Activated CD4-positive, CD25-positive, alpha-beta regulatory T cell (primary cell): ENCODE measurements at places on chromosomes 5 and 9.

- DNase-seq = no peak
Measured at GRCh38 chr9:107049803-107050184, 186.8 kb downstream of the ZNF462 start.

GRCh38 chr5:135135530-135136226, 101.7 kb upstream of the PITX1 start:
- DNase-seq = no peak

- DNase-seq = no peak
Measured at GRCh38 chr9:31137176-31138160, 1247.0 kb upstream of the ACO1 start.

DNA sequence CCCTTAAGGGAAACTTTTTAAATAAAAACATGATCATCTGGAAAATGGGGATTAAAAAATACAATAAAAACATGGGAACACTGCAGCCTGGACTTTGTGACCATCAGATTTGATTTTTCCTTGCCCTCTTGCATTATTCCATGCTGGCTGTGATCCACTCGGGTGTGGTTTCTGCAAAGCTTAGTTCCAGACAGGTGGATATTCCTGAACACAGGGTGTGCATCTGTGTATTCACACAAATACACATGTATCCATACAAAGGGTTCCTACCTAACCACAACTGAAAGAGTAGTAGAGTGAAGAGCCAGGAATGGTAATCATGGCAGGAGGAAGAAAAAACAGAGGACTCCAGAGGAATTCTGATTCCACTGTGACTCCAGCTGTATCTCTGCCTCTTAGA, 178.2 kb downstream of the PAM start:
- DNase-seq = no peak

DNA sequence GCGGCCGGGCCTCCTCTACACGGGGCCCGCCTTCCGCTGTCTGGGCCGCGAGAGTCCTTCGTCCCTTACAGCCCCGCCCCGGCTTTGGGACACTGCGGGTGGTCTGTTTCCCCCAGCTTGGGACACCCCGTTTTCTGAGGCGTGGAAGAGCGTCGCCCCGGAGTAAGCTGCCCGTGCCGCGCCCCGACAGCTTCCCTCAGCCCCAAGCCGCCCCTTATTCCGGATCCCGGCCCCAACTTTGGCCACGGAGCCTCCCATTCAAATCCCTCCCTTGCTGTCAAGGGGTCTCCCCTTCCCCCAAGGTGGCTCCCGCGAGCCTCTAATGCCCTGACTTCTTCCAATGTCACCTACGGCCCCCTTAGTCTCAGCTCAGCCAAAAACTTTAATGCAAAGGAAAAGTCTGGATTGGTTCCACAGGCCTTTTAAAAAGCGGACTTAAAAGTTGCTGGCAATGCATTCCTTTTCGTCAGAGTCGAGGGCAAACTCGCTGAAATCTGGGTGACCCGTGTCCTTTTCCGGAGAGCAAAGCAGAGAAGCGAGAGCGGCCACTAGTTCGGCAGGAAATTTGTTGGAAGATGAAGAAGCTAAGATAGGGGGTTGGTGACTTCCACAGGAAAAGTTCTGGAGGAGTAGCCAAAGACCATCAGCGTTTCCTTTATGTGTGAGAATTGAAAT, 19.8 kb downstream of the EXOSC2 start:
- DNase-seq = no peak

DNA sequence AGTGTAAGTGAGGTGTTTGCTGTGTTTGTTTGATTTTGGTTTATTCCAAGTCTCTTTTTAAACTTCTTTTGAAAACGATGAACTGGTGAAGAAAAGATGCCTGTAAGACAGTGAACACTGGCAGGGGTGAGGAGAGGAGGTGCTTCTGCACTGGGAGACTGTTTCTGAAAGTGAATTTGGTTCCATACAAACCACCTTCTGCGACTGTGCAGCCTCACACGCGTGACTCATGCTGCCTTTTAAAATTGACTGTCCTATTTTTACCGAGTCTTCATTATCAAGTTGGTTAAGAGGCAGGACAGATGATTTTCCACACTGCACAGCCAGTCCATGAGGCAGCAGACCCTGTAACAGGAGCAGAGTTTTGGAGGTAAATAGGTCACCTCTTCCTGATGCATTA, 340.6 kb downstream of the MTRR start:
- no peak for DNase-seq

GRCh38 chr5:142125378-142125777, 16.8 kb downstream of the NDFIP1 start:
- no peak for DNase-seq

- peak; percentile 59 for DNase-seq
Measured at GRCh38 chr5:159515909-159516415, 185.7 kb upstream of the IL12B start.

DNA sequence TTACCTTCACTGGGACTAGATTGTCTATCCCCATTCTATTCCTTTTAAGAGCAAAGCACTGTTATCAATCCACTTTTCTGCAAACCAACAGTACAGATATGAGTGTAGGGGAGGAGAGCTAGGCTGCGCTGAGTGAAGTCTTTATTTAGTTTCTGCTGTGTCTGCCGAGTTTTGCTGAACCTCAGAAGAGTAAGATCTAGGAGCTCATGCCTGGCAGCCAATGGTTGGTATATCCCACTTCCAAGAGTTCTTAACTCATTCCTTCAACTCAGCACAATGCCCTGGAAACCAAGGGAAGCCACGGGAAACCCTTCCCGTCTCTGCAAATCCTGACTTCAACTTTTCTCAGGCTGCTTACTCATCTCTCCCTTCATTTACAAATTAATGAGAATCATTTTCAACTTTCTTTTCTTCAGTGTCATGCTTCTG, 58.0 kb upstream of the JAK2 start:
- DNase-seq = no peak

- no peak for DNase-seq
Measured at GRCh38 chr5:136210259-136210658, 17.3 kb upstream of the SMIM32 start.

DNA sequence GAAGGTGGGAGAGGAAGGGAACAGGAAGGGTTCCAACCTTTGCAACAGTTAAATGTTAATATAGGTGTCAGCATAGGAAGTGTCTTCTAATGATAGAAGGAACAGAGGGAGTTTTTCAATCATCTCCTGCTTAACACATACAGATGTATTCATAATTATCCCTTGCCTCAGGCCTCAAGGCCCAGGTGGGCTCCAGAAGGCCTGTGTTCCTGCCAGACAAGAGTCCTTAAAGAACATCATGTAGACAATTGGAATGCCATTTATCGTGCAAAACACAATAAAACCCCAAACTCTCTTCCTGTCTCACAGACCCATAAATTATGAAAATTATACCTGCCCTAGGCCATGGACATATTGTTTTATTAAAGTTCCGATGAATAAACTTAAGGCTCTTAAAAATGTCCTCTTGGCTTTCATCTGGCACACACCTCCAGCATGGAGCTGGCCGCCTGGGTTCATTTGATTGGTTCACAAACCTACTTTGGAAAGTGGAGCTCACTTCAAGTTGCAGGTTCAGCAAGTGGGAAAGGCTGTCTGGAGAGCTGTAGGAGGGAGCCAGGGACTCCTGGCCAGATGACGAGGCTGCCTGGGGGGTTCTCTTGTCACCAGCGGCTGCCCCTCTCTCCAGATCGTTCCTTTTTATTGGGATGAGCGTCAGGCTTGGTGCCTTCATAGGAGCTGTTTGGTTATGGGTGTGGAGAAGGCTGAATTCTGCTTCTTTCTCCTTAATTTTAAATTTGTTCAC, 17.5 kb downstream of the SPRY4 start:
- DNase-seq = no peak

DNA sequence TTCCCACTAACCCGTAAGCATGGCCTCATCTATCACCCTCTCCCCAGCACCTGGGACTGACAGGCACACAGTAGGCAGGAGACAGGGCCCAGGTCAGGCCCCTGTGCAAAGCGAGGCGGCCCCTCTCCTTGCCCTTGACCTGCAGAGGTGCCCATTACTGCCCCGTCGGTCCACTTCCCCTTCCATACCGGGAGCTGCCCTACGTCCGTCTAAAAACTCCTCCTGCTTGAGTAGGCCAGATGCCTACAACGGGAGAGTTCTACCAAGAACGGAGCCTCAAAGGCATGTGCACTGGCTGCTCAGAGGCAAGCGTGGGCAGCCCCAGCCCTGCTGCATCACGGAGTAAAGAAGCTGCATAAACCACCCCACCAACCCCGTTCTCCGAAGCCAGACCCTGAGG, 4.6 kb upstream of the DPH7 start:
- no peak for DNase-seq

GRCh38 chr5:23820765-23821471, 313.5 kb downstream of the PRDM9 start:
- DNase-seq = no peak

DNA sequence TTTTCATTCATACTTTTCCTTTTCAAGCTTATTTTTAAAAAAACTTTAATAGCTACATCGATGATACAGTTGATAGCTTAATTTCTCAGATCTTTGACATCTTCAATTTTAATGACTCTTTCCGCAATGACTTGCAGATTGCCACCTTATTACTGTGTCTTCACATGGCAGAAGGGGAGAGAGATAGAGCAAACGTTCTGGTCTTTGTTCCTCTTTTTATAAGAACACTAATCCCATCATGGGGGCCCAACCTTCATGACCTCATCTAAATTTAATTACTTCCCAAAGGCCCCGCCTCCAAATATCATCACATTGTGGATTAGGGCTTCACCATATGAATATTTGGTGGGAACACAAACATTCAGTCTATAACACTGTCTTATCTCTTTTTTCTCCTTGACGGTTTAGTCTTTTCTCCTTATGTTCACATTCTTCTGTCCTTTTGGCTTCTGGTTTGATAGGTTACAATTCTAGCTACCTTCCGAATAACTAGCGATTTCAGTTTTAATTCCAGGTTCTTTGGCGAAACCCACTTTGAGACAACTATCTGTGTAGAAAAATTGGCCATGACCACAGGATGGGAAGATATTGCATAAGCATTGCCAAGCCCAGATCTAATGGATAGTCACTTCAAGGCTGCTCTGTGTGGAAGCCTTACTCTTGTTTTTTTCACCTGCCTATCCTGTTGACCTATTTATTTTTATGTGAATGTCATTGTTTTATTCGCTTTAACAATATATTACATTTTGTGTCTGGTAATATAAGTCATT, 5.0 kb downstream of the ZNF189 start:
- DNase-seq = no peak

DNA sequence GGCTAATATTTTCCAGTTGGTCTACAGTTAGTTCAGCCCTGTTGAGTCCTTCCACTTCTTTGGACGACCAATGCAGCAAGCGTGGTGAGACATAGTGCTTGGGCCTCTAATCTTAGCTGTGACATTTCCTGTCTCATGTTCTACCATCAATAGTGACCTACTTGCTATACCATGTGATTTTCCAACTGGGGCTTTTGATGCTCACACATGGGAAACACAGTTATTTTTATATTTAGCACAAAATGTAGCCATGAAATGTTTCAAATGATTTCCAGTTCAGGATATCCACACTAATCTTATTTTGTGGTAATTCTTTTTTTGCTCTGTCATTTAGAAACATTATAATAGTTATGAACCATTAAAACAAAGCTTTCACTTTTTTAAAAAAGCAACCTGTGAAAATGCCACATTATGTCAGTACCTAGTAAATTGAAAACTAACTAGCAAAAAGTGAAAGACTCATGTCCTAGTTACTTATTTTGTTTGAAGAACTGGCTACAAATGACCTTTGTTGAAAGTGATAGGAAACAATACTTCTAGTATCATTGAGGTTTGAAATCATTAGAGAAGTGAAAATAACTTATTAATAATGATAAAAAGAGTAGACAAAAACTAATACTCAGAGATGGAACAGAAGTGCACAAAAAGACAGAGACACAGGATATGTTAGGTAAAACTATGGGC, 18.3 kb downstream of the MARCHF3 start:
- DNase-seq = no peak

DNA sequence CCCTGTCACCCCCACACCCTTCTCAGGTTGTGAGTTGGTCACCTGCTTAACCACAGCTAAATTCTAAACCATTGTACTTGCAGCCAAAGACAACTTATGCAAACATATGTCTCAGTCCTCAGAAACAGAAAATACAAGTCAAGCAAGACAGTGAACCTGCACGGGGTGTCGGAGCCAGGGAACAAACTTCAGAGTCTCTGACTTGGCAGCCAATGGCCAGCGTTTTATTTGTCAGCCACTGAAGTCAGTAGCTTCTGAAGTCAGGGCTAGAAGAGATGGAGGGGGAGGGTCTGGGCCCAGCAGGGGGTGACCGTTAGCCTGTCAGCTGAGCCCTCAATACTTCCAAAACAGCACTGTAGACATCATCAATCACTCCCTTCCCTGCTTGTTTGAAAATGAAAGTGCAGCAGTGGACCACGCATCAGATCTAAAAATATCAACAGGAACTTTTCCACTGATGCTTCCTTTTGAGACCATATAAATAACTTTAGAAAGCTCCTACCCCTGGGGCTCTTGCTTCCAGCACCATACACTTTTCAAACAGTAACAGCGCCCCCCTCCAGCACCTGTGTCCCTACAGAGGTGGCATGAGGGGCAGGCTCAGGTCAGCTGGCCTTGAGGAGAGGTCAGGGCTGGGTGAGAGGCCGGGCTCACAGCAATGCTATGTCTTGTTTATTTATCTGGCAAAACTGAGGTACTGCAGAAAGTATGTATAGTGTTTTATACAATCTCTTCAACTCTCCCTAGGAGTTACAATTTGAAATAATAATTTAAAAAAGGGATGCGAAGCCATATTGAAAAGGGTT, 142.5 kb downstream of the ACER2 start:
- no peak for DNase-seq

DNA sequence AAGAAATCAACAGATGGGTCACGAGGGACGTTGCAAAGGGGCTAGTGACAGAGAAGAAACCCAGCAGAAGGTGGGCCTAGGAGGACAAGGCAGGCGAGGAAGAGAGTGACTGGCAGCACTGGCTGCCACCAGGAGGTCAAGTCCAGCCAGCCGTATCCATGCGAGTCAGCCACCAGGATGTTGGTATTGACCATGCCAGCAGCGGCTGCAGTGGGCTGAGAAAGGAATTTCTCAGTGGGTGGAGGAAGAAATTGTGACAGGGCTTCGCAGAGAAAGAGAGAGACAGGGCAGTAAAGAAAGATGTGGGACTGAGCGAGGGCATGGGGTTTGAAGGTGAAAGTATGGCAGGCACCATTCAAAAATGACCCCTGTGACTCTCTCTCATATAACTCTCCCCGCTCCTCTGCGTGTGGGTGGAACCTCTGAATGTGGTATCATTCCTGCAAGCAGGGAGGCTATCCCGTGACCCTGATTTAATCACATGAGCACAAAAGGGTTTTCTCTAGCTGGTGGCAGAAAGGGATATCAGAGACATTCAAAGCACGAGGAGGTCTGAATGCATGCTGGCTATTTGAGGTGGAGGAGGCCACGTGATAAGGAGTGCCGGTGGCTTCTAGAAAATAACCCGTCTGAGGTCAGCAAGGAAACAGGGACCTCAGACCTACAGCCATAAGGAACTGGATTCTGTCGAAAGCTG, 45.4 kb upstream of the FBXW11 start:
- DNase-seq = no peak

GRCh38 chr5:56589481-56589860, 225.9 kb upstream of the MAP3K1 start:
- DNase-seq = no peak

GRCh38 chr5:180424094-180424493, 70.1 kb upstream of the CNOT6 start:
- no peak for DNase-seq
